ENCODE measurements at places on chromosomes 7 and 10.

DNA sequence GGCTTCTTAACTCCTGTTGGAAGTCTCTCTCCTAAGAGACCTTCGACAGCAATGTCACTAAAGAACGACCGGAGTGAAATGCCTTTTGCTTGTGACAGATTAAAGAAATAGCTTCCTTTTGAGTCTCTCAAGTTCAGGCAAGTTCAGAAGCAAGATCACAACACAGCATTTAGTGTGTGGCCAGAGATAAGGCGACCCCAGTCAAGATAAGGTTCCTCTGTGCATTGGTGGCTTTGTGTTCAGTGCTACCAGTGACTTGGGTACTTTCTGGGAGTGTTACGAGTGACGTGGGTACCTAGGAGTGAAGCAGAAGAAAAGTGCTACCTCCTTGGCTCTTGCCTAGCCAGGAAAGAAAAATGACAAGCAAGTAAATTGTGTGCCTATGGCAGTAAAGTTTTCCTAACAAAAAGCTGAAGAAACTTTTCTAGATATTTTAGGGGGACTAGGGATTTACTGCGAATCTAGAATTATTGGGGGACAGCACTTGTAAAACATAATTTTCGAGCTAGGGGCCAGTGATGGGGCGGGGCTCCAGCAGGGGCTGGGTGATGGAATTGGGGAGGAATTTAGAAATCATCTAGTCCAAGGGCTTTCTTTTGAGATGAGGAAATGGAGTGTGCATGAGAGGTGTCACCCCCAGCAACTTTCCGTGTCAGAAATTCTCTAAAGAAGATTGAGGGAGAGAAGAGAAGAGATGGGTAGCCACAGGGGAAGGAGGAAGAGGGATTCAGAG lies 191.9 kb upstream of the LYZL2 start:
- DNase-seq = no peak

DNA sequence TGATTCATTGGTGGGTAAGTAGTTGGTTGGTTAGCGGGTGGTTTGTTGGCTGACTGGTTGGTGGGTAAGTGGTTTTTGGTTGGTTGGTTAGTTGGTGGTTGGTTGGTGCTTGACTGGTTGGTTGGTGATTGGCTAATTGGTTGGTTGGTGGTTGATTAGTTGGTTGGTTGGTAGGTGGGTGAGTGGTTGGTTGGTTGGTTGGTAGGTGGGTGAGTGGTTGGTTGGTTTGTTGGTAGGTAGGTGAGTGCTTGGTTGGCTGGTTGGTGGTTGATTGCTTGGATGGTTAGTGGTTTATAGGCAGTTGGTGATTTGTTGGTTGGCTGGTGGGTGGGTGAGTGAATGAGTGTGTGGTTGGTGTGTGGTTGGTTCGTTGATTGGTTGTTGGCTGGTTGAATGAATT lies 44.2 kb downstream of the CALML3 start:
- no peak for DNase-seq

- DNase-seq = no peak
Observed at GRCh38 chr10:19908991-19909696, 92.9 kb downstream of the PLXDC2 start.

- no peak for DNase-seq
Observed at GRCh38 chr10:92066386-92066785, 142.8 kb downstream of the BTAF1 start.

- DNase-seq = no peak
Observed at GRCh38 chr7:33061282-33061937, 1.2 kb downstream of the NT5C3A start.

DNA sequence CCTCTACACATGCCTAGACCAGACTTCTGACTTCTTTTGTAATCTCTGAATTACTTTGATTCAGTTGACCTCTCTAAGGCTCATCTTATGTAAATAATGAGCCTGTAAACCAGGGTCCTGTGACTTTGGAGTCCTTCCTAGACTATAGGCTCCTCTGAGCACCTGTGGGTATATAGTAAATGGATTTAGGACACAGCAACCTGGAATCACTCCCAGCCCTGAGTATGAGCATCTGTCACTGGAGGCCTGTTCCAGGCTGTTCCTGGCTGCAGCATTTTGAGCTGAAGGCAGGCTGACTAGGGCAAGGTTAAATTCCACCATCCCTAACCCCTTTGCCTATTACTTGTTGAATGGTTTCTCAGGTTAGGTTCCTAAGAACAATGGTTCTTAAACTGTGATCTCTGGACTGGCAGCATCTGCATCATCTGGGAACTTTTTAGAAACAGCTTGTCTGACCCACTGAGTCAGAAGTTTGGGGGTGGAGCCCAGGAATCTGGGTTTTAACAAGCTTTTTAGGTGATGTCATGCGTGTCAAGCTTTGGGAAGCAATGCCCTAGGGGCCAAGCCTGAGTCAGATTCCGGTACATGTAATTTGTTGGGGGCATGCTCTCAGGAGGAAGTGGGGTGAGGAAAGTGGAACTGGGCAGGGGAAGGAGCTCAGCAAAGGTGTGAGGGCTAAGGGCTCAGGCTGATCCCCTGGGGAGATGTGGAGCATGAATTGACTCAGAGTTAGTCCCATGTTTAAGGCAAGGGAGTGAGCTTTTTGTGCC lies 28.2 kb downstream of the MINDY4 start:
- DNase-seq = no peak

DNA sequence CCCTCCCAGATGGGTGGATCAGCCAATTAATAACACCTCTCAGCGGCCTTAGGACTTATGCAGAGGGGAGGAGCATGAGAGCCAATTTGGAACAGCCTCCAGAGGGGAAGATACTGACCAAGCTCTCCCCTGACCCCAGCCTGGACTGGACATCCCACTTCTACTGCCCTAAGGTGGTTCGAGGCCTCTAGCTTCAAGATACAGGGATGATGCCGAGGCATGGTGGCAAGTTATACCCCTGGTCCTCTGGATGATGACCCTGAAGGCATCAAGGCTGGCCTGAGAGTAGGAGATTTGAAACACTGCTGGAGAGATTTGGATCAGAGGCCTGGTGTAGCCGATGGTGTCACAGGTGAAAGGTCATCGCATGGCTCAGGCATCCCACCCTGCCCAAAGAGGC lies 3.2 kb downstream of the CDH23 start:
- DNase-seq = peak; percentile 14

DNA sequence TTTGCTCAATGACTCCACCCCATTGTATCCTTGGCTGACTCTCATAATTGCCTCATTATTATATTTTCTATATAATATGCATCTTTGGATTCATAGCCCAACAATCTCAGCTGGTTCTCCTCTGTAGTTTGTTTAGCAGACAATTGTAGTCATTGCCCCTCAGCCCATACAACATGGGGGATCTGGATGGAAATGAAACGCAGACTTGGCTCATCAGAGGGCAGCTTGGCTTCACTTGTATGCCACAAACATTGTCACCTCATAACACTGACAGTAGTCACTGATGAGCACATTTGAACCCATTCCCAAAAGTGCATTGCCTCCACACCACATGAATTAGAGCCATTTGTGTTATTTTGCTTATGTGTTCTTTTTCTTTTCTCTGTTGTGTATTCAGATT lies 963.8 kb downstream of the LRMDA start:
- no peak for DNase-seq

DNA sequence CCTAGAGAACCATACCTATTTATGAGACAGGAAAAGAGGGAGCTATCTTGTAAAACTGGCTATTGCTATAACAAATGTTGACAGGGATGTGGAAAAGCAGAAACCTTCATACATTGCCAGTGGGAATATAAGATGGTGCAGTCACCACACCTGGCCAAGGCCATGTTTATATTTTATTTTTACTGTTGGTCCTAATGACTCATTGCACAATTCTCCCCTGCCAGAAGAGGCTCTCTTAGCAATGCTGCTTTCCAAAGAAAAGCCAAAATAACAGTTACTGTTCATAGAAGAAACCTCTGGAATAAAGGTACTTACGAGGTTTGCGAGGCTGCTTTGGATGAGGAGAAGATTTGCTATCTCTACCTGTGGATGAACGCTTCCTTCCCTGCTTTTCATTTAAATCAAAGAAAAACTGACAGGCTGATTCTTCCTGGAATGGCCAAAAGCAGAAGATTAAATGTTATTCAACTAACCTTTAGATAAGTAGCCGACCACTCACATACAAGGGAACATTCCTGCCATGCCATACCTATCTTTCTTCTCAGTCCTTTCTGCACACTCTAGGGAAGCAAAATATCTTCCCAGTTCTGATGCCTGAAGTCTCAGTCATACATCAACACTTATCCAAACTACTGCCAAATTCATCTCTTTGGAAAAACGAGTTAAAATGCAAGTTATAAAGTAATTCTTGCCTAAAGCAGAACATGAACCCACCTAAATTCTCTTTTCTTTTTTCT lies 16.3 kb upstream of the CHUK start:
- DNase-seq = no peak

DNA sequence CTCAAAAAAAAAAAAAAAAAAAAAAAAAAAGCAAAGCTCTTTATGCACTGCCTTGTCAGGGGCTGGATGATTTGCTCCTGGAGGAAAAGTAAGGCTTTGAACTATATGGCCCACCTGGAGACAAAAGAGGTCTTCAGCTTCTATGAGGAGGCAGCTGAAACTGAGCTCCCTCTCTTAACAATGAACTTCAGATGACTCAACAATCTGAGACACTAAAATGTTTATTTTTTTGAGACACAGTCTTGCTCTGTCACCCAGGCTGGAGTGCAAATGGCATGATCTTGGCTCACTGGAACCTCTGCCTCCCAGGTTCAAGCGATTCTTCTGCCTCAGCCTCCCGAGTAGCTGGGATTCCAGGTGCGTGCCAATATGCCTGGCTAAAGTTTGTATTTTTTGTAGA lies 36.7 kb downstream of the RAB19 start:
- no peak for DNase-seq

GRCh38 chr7:114021135-114021534 lies 102.3 kb upstream of the PPP1R3A start:
- DNase-seq = no peak

- DNase-seq = no peak
Observed at GRCh38 chr10:122087436-122087835, 98.5 kb downstream of the TACC2 start.

DNA sequence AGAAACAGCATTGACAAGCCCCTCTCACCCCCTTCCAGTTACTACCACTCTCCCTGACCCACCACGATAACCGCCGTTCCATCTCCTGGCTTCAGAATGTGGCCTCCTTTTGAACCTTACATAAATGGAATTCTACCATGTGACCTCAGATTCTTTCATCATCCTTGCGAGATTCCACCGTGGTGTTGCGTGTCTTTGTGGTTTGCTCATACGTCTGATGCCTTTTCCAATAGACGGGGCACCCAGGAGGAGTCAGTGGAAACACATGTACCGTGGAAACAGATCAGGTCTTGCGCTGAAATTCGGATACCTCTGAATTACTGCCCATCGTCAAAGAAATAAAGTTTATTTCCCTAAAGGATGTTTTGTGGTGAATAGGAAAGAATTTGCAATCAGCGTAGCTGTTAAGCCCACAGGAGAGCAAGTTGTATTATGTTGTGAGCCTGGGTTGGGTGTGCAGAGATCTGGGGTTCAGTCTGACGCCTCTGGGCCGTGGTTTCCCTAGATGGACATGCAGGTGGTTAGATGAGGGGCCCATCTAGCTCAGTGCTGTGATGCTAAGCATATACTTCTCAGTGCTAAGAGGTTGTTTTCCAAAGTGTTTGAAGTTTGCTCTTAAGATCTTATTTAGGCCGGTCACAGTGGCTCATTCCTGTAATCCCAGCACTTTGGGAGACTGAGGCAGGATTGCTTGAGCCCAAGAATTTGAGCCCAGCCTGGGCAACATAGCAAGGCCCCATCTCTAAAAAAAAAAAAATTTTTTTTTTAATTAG lies 29.1 kb downstream of the GTF2IRD1 start:
- DNase-seq = peak; percentile 56

DNA sequence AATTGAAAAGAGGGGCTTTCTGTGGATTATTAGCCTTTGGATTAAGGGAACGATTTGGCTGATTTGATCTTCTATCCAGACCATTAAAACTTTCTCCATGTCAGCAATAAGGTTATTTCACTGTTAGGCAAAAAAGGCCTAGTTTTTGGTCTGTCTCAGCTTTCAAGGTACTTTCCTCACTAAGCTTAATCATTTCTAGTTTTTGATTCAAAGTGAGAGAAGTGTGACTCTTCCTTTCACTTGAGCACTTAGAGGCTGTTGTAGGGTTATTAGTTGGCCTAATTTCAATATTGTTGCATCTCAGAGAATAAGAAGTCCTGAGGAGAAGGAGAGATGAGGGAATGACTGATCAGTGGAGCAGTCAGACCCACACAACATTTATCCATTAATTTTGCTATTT lies 596.0 kb upstream of the TPK1 start:
- no peak for DNase-seq

DNA sequence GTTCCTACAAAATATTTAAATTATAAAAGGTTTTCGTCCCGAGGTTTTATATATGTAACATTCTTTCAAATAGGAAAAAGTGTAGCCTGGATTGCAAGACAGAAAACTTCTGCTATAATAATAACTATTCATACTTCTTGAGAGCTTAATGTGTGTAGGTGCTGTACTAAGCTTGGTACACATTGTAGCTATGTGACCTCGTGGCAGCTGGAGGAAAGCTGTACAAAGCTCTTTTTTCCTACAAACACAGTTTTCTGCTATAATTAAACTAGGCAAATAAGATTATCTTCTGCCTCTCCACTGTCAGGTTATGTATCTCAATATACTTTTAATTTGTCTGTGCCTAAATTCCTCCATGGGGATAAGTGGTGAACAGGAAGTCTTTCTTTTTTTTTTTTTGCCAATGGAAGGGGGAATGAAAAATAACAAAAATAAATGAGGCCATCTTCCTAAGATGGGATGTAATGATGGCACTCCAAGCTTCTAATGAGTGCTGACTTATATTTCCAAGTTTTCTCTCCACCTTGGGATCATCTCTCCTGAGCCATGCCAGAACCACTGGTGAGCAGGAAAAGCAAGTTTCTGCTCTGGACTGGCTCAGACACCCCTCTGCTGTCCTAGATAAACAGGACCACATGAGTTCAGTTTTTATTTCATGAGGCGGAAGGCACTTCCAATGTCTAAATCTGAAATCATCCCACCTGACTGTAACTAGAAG lies 9.9 kb downstream of the SGMS1 start:
- no peak for DNase-seq

DNA sequence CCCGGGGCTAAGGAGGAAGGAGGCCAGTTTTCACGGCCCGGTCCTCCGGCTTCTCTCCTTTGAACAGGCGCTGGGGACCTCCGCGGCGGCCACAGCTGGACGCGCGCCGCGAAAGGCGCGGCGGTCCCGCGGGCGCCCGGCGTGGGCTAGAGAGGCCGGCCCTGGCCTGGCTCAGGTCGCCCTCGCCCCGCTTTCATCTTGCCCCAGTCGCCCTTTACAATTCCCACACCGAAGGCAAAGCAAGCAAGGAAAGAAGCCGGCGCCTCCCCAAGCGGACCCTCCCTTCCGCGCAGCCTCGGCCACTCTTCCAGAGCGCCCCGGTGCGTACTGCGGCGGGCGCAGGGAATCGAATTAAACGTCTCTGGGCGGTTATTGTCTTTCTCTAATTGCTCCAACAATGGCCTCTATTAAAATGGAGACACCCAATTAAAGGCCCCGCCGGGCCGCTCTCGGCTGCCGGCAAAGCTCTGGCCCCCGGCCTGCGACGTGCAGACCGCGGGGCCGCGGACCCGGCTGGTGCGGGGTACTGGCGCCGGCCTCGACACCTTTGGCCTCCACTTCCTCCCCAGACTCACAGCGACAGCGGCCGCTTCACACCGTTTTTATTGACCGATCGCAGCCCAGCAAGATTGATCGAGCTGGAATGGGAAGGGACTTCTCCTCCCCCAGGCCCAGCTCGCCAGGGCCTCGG lies 4.5 kb upstream of the GATA3 start:
- no peak for DNase-seq

GRCh38 chr7:78642751-78643150 lies 810.7 kb downstream of the MAGI2 start:
- DNase-seq = no peak

- no peak for DNase-seq
Observed at GRCh38 chr10:118167056-118167700, 120.4 kb upstream of the RAB11FIP2 start.

- no peak for DNase-seq
Observed at GRCh38 chr10:112634096-112634830, 187.2 kb downstream of the VTI1A start.
